ENCODE measurements at places on chromosomes 5 and 9.

DNA sequence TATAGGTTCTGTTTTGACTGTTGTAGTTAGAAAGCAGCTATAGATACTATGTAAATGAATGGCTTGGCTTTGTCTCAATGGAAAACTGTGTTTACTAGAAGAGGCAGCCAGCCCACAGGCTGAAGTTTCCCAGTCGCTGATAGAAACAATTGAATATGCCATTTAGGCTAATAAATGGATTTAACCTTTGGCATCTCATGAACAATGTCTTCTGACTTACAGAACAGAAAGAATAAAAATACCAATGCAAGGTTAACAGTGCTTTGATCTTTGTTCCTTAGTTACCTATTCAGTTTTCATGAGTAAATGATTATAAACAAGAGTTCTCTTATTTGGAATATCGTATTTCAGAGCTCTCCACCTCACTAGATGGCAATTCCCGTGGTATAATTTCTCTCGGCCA lies 120.6 kb downstream of the PAM start:
- no peak for DNase-seq

DNA sequence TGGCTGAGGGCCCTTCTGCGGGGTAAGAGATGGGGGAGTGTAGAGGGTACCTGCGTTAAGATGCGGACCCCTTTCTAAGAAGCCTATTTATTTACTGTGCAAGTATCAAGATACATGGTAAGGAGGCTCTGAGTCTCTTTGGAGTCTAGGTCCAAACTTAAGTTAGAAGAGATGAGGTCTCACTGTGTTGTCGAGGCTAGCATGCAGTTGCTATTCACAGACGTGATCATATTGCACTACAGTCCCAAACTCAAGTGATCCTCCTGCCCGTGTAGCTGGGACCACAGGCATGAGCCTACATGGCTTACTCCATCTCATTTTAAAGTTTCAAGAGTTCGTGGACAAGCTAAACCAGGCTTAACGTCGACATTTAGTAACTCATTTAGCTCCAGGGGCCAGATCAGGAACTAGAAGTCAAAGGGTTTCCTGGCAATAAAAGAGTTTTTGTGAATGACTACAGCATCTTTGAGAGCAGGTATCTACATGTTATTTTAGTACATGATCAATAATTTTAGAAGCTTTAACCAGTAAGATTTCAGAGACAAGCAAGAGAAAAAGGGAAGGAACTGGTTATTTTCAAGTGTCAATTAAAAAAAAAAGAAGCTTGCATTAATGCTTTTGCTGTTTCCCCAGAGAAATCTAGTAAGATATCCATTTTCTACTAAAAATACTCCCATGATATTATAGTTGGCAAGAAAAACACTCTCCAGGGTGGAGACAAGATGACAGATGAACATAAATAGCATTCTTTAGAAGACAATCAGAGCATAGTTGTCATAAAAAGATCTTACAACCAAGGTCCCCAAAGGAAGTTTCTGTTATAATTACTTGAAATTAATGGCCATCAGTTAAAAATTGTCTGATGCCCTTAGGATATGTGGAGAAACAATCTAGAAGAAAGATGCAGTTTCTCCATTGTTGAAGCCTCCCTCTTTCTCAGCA lies 141.3 kb downstream of the SCAMP1 start:
- DNase-seq: no peak

DNA sequence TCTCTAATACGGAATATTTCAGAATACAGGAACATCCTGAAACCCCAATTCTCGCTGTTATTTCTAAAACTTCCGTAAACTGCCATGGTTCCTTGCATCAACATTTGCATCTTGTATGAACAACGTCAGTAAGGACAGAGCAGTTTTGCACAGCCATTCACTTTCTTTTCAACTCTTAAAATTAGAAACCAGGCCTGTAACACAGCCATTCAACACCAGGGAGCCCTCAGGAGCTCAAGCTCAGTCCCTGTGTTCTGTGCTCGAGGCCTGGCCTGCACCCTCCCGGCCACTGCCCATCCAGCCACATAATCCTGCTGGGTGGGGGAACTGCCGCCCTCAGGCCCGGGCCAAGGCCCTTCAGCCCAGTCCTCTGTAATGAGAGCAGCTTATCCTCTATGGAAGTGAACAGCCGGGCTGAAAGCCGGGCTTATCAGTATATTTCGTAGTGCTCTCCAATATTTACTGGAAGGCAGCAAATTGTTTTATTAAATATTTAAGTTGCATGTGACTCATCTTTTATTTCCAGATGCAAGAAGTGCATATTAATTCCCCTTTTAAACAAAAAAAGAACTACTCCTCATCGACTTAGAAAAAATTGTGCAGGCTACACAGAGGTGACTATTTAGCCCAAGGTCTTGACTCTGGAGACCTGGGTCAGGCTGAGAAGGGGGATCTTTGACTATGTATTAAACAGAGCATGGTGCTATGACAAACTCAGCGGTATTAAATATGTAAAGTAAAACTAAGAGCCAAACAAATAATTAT lies 33.2 kb upstream of the SLC6A3 start:
- no peak for DNase-seq

- no peak for DNase-seq
Observed at GRCh38 chr9:79633558-79633957, 61.8 kb downstream of the TLE4 start.

DNA sequence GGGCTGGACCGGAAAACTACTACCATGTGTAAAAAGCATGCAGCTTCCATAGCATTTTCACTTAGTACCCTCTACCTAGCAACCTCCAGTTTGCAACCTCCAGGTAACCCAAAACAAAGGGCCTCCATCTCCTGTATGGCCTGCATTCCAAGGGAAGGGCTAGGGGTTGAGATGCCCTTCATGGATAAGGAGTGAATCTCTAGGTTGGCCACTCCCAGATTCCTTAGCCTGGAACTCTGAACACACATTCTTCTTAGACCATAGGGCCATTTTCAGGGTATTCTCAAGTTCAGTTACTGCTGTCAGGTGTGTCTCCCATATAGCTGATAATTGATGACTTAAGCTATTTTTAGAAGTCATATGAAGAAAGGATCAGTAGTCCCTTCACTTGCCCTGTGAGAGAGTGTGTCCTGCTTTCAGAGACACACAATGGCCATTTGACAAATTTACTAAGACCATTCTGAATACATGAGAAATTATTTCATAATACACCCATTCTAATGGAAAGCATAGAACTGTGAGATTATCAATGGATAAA lies 22.5 kb downstream of the HSPB3 start:
- no peak for DNase-seq

- DNase-seq: no peak
Observed at GRCh38 chr5:28808967-28809810, 1770.8 kb upstream of the CDH9 start.

GRCh38 chr9:75644649-75645048 lies 245.8 kb upstream of the PCSK5 start:
- no peak for DNase-seq

DNA sequence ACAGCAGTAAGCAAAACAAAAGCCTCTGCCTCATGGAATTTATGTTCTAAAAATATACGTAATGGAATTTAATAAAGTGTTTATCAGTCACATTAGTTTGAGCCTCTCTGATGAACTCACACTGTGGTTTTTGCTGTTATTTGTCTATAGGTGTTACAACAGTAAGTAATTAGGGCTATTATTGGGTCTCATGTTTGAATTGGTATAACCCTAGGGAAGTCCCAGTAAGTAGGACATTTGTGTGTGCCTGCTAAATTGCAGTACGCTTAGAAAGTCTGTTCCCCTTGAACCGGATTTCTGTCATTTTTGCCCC lies 197.6 kb downstream of the NR3C1 start:
- no peak for DNase-seq

- no peak for DNase-seq
Observed at GRCh38 chr5:120872297-120872696, 408.2 kb downstream of the PRR16 start.

GRCh38 chr5:25881318-25882036 lies 1156.9 kb downstream of the CDH9 start:
- no peak for DNase-seq

DNA sequence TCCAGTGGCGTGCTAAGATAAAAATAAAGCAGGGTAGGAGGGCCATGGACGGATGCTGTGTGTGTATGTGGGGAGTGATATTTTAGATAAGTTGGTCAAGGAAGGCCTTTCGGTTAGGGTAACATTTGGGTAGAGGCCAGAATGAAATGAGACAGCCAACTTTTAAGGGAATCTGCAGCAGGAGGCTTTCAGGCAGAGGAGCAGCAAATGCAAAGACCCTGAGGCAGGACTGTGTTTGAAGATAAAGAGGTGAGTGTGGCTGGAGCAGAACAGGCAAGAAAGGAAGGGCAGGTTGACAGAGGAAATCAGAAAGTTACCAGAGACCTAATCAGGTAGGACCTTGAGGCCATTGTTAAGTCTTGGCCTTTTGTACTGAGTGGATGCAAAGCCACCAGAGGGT lies 106.2 kb downstream of the MAST4 start:
- no peak for DNase-seq

- DNase-seq: no peak
Observed at GRCh38 chr5:125034331-125034730, 287.9 kb upstream of the ZNF608 start.

DNA sequence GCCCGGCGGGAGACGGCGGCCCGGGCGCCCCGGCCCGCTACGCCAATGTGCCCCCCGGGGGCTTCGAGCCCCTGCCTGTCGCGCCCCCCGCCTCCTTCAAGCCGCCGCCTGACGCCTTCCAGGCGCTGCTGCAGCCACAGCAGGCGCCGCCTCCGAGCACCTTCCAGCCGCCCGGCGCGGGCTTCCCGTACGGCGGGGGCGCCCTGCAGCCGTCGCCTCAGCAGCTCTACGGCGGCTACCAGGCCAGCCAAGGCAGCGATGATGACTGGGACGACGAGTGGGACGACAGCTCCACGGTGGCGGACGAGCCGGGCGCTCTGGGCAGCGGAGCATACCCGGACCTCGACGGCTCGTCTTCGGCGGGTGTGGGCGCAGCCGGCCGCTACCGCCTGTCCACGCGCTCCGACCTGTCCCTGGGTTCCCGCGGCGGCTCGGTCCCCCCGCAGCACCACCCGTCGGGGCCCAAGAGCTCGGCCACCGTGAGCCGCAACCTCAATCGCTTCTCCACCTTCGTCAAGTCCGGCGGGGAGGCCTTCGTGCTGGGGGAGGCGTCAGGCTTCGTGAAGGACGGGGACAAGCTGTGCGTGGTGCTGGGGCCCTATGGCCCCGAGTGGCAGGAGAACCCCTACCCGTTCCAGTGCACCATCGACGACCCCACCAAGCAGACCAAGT lies 723 bp downstream of the SNX18 start:
- DNase-seq: peak; percentile 66

GRCh38 chr5:1899201-1899600 lies 16.5 kb upstream of the IRX4 start:
- DNase-seq: no peak

- DNase-seq: no peak
Observed at GRCh38 chr5:10550222-10550995, 13.5 kb upstream of the ANKRD33B start.

DNA sequence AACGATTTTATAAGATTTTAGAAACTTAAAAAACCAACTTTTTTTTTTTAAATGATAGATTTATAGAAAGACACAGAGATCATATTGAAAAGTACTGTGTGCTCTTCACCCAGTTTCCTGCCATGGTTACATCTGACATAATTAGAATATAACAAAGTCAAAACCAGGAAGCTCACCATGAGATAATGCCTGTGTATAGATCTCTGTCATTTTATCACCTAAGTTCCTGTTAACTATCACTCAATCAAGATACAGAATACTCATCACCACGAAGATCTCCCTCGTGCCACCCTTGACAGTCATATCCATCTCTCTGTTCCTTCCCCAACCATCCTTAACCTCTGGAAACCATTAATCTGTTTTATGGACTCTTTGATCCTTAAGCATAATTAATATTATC lies 39.1 kb downstream of the POC5 start:
- DNase-seq: no peak

DNA sequence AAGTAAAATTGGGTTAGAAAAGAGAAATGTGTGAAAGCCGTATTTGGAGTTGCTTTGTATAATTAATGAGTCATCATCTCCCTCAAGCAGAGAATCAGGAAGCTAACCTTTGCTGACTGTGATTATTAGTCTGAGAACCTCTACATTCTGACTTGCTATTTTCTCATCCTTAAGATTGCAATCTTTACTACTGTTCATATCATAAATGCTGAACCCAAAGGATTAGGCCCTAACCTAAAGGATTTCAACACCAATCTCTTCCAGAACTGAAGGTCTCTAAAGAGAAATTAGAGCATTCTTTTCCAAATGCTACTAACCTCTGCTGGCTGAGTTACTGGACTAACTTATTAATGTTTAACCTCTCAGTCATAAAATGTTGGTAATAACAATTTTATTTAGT lies 538.1 kb upstream of the MEF2C start:
- no peak for DNase-seq

Data from AG08396 (cell line).